ENCODE measurements at places on chromosomes 7 and 10. TPM values are rescaled to one million over a fixed set of nuclear protein-coding genes. Genes with fewer than 3 reads are reported as not detected.

DLX5 gene
- 2.5 TPM for total RNA-seq

PLCE1 gene
- total RNA-seq: 6.2 TPM

AGFG2 gene
- 9.4 TPM for total RNA-seq

ZNF425 gene
- 4.7 TPM for total RNA-seq

CRYGN gene
- total RNA-seq: 0.59 TPM

NUP205 gene
- total RNA-seq: 29.5 TPM

NUTM2A gene
- 0.72 TPM for total RNA-seq

EVX1 gene
- not detected for total RNA-seq

TAF5 gene
- total RNA-seq: 3.3 TPM

ZNF25 gene
- total RNA-seq: 18.6 TPM

DPYSL4 gene
- total RNA-seq: 0.72 TPM

CCDC3 gene
- 0.29 TPM for total RNA-seq

INHBA gene
- total RNA-seq: 97.8 TPM

NPSR1 gene
- not detected for total RNA-seq

ASZ1 gene
- not detected for total RNA-seq

CC2D2B gene
- 0.36 TPM for total RNA-seq

KEL gene
- total RNA-seq: not detected

SMO gene
- total RNA-seq: 23.9 TPM

CYP2C19 gene
- not detected for total RNA-seq

ARHGEF5 gene
- total RNA-seq: 4.7 TPM

JCAD gene
- total RNA-seq: 47.0 TPM

PTPRN2 gene
- 0.36 TPM for total RNA-seq

PDK4 gene
- 0.36 TPM for total RNA-seq

CPA2 gene
- not detected for total RNA-seq

TMEM236 gene
- total RNA-seq: under 0.01 TPM

Data from osteoblast (primary cell).